H9 (cell line): ENCODE measurements at places on chromosomes 1 and 21. TPM values are rescaled to one million over a fixed set of nuclear protein-coding genes. Genes with fewer than 3 reads are reported as not detected.

DNA sequence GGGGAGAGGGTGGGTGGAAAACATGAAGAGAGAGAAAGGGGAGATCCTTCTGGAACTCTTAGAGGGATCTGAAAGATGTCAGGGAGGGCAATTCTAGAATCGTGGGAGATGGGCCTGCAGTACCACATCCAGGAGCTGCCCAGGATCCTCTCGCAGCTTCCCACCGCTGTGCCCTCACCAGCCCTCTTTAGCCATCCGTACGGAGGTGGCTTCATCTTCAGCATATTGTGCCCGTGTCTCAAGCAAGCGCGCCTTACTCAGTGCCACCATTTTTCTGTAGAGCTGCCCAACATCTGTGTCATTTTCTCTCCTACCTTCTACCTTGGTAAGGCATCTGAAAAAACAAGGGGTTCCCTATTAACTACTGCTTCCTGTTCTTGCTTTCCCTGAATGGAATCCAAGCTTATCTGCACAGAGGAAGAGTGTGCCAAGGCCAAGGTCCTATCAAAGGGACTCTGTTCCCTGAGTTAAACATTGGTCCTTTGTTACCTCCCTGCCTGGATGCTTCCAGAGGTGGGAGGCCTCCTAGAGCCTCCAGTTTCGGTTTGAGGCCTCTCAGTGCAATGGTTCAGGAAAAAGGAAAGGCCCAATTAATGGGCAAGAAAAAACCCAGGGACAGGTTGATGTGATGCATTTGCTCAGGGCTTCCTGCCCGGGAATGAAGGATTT, 23.2 kb downstream of the C1orf116 start:
- DNase-seq = no peak

GRCh38 chr1:78681265-78681664, 31.6 kb downstream of the IFI44 start:
- DNase-seq = no peak

DNA sequence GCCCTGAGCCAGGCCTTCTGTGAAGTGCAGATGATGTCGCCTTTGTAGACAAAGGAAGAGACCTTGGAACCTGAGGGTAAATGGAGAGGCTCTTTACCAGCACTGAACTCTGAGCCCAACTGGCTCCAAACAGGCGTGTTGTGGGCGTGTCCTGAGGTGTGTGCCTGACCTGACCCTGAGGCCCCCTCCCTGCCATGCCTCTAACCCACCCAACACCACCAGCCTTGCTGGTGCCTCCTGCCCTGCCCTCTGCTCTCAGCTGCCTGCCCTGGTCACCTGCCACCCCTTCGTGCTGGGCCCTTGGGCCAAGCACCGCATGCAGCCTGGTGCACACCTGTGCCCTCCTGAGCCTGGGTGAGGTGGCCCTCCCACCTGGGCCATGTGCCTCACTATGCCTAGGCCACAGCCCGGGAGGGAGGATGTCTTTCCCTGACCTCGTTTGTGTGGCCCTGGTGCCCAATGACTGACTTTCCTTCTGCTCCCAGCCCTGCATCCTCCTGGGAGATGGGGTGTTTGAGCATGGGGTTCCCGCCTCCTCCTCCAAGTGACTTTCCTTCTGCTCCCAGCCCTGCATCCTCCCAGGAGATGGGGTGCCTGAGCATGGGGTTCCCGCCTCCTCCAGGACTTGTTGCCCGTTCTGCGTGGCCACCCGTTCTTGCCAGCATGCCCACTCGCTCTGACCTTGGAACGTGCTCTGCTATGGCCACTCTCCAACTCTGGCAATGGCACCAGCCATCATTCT, 157.0 kb downstream of the PCBP3 start:
- DNase-seq = no peak

DNA sequence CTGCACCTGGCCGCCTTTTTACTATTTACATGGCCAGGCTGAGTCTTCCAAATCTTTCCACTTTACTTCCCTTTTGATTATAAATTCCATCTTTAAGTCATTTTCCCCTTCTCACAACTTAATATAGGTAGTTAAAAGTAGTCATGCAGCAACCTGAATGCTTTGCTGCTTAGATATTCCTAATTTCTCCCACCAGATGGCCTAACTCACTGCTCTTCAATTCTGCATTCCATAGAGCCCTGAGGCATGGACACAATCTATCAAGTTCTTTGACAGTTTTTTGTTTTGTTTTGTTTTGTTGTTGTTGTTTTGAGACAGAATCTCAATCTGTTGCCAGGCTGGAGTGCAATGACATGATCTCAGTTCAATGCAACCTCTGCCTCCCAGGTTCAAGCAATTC, 21.7 kb upstream of the FAAH start:
- DNase-seq = no peak

The FCRL2 gene
- not detected in 2 replicates for total RNA-seq
